ENCODE measurements at places on chromosomes 4 and X.

DNA sequence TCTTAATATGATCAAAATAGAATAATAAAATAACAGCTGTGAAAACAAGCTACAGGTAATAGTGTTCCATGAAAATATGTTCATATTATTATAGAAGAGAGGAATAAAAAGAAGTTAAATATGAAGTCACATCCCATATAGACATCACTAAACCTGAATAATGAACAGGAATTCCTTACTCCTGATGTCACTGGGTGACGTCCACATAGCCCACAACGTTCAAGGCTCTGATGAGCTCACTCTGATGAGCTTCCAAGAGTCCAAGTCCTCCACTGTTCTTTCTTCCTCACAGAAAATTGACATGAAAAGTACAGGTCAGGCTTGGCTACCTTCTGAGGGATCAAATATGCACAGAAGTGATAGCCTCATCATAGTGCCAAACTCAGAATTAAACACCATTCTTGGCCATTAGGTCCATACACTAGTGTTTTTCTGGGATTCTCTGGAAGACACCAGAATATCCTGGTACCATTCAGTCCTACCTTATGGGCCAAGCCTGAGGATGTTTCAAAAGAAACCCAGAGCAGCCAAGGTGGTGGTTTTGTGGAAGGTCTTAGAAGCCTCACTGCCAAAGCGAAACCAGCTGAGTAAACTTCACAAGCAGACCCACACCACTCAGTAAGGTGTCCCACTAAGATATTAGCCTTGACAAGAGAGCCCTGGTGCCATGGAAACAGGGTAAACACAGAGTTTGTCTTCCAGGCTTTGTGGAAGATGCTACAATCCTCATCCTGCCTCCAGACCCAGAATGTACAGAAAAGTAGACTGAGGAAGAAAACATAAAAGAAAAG is 138.4 kb upstream of the HHIP start:
- no peak for DNase-seq

- DNase-seq: no peak
Observed at GRCh38 chrX:53767544-53767943, 81.0 kb upstream of the HUWE1 start.

GRCh38 chr4:159413306-159413943 is 310.5 kb downstream of the RAPGEF2 start:
- DNase-seq: no peak

GRCh38 chr4:74544655-74545361 is 99.9 kb downstream of the AREG start:
- no peak for DNase-seq

GRCh38 chrX:111200327-111200726 is 70.0 kb downstream of the CAPN6 start:
- DNase-seq: no peak

GRCh38 chrX:1213971-1214370 is 1.5 kb upstream of the CRLF2 start:
- DNase-seq: no peak

DNA sequence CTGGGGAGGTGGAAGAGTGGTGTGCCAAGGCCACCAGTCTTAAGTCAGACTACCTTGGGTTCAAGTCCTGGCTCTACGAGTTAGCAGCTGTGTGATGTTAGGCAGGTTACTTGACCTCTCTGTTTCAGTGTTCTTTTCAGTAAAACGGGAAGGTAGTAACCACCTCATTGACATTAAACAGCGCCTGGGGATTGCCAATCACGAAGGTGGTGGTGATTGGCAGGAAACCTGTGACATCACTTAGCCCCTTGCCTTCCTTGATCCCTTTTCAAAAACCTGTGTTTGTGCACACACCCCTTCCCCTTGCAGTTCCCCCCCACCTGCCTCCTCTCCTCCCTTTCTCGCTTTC is 7.6 kb downstream of the KLF3 start:
- no peak for DNase-seq

DNA sequence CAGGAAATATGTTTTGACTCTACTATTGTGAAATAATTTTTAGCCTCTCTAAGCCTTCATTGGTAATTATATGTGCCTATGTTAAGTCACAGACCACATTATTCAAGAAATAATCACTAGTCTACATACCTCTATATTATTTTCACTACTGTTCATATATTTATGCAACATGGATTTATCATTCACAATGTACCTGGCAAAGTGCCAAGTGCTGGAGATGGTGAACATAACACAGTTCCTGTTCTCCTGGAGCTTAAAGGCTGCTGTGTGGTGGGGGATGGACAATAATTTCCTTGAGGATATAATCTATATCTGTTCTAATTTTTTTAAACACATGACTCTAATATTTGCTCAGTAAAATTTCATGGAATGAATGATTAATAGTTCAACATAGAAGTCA is 527.7 kb upstream of the CXorf51A start:
- DNase-seq: no peak

GRCh38 chr4:107129076-107129475 is 93.0 kb upstream of the DKK2 start:
- DNase-seq: no peak

- DNase-seq: no peak
Observed at GRCh38 chr4:112714922-112715901, 78.3 kb downstream of the LARP7 start.

GRCh38 chr4:163303069-163303468 is 29.3 kb downstream of the NPY1R start:
- no peak for DNase-seq

DNA sequence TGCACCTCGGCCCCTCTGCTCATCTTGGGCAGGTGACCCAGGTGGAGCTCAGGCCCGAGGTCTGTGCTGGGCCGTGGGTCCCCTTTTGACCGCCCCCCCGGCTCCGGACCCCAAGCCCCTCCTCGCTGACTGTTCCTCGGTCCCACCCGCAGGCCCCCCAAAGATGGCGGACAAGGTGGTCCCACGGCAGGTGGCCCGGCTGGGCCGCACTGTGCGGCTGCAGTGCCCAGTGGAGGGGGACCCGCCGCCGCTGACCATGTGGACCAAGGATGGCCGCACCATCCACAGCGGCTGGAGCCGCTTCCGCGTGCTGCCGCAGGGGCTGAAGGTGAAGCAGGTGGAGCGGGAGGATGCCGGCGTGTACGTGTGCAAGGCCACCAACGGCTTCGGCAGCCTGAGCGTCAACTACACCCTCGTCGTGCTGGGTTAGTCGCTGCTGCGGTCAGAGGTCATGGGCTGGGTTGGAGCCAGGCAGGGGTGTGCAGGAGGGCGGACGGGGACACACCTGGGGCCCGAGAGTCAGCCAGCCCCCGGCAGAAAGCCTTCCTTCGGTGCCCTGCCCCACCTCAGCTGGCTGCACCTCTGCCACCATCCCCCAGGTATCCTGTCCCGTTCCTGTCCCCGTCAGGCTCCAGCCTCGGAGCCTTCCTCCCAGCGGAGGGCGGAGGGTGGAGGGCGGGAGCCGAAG is 10.8 kb downstream of the FGFRL1 start:
- no peak for DNase-seq

- peak; percentile 26 for DNase-seq
Observed at GRCh38 chr4:110518889-110519490, 43.0 kb downstream of the ENPEP start.

DNA sequence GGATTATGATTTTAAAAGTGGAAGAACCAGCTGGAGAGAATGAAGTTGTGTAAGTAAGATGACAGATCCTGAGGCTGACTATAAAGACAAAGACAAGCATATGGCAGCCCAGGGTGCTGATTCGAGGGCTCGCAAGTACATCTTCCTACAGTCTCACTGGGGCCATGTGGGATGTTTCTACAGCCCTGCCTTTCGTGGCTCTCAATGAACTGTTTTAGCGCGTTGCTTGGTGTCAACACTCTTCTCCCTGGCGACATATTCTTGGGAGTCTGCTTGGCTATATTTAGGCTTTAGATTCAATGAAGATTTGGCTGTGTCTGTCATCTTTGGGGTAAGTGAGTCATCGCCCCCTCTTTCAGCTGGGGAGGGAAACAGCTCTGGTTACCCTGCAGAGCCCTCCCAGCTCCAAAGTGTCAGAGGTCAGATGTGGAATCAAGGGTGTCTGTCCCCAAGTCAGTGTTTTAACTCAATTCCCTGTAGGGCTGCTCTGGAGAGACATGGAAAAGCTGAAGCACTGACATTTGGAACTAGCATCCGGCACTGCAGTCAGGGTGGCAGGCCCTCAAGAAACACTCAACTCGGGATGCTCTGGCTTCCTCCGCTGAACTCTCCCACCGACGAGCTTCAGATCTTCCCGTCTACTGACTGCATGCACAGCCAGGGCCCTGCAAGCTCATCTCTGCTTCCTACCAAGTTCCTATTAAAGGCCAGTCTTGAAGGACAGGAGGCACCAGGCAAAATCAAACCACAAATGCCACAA is 65.7 kb downstream of the GATB start:
- DNase-seq: no peak

DNA sequence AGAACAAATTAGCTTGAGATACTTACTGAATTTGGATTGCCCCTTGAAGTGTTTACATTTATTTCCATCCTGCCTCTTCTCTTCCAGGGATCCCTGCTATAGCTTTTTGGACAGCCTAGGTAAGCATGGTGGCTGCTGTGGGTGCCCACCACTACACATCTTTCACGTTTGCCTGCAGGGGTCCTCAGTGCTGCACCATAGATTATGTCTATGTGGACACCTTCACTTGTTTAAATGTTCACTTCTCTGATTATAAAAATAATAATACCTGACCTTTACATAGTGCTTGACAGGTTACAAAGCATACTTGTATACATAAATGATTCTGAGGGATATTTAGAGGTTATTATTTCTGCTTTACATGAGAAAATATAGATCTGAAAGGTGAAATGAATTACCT is 67.9 kb upstream of the SLC4A4 start:
- DNase-seq: peak; percentile 10

Data from CD4-positive, alpha-beta memory T cell (primary cell).